ENCODE measurements at places on chromosomes 6 and 20. TPM values are rescaled to one million over a fixed set of nuclear protein-coding genes. Genes with fewer than 3 reads are reported as not detected.

The BTN3A1 gene
- 9.1 TPM for total RNA-seq

The WFDC10B gene
- 0.48 TPM for total RNA-seq

The TMEM74B gene
- 0.74 TPM for total RNA-seq

The KIF25 gene
- not detected for total RNA-seq

The PPP1R3G gene
- total RNA-seq, result 4.2 TPM

The HTR1E gene
- total RNA-seq, result not detected

The FAM184A gene
- total RNA-seq, result 4.5 TPM

The AFG1L gene
- 5.0 TPM for total RNA-seq

The TMEM244 gene
- not detected for total RNA-seq

GRCh38 chr6:120214088-120214499, 864.5 kb upstream of the MAN1A1 start:
- no peak for DNase-seq

DNA sequence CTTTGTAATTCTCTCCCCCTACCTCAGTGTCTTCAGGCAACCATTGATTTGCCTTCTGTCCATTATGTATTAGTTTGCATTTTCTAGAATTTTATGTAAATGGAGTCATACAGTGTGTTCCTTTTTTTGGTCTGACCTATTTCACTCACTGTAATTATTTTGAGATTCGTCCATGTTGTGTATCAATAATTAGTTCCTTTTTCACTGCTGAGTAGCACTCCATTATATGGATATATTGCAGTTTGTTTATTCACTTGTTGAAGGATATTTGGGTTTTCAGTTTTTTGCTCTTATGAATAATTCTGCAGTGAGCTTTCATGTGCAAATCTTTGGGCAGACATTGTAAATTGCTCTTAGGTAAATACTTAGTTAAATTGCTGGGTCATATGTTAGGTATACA, 97.1 kb downstream of the CTNNBL1 start:
- no peak for DNase-seq

- no peak for DNase-seq
Observed at GRCh38 chr6:75751443-75751842, 2.4 kb downstream of the MYO6 start.

DNA sequence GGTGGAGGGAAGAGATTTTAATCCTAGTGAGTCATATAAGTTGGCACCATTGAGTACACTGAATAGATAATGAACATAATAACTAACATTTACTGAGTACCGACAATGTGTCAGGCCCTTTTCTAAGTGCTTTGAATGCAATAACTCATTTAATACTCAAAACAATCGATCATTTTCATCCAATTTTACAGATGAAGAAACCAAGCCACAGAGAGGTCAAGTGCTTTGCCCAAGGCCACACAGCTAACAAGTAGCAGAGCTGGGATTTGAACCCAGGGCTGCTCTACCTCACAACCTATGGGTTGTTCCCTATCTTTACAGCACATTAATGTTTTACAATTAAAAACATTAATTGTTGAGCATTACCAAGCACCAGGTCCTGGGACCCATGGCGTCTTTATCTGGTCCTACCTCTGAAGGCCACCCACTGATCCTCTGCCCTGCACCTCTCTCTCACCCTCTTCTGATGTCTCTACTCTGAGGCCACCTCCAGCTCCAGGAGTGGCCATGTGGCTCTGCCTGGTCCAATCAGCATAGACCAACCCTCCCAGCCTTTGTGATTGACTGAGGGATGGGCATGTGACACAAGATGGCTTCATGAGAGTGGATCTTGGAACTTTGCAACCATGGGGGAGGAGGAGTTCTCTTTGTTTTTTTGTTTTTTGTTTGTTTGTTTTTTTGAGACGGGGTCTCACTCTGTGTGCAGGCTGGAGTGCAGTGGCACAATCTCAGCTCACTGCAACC, 83.9 kb downstream of the KCNB1 start:
- DNase-seq, result no peak

GRCh38 chr6:36823421-36824096, 15.7 kb downstream of the CPNE5 start:
- no peak for DNase-seq

DNA sequence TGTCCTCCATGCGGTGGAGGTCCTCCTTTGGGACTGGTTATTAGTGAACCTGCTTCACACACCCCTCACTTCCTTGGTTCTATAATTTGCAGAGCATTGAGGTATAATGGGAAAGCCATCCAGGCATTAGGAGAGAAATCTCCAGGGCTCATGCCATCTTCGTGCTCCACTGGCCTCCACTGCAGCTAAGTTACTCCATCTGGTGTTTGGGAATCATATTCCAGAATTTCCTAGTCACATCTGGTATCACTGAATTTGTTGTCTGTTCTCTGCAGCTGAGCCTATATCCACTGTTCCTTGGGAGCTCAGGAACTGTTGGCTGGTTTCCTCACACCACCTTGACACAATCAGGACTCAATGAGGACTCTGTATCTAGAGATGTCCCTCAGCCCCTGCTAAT, 173.0 kb upstream of the TSHZ2 start:
- no peak for DNase-seq

DNA sequence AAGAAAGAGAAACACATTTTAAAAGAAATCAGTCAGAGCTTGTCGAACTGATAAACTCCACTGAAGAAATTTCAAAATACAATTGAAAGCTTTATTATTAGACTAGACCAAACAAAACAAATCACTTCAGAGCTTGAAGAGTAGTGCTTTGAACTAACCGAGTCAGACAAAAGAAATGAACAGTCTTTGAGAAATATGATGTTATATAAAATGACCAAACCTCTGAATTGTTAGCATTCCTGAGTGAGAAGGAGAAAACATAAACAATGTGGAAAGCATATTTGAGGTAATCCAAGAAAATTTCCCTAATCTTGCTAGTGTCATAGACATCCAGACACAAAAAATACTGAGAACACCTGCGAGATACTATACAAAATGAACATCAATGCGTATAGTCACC, 13.2 kb upstream of the CST4 start:
- DNase-seq, result no peak

DNA sequence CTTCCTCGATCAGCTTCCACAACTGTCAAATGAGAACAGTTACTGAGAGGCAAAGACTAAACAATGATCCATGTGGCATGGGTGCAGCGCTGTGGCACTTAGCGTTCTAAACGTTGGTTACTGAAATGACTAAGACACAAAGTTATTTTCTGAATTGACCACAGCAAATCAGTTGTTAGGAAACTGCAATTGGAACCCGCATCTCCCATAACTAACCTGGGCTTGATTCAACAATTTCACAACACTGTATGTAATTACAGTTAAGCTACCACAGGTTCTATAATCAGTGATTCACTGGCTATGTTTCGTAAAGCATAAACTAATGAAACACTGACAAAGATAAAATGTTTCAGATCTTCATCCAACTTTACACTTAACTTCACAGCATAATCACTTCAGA, 12.5 kb downstream of the WDR27 start:
- DNase-seq, result no peak

GRCh38 chr6:169230322-169230665, 23.4 kb downstream of the THBS2 start:
- no peak for DNase-seq

GRCh38 chr20:63022501-63022900, 15.7 kb upstream of the BHLHE23 start:
- peak; percentile 70 for DNase-seq

- no peak for DNase-seq
Observed at GRCh38 chr20:32263398-32263954, 14.0 kb upstream of the KIF3B start.

GRCh38 chr6:72521684-72522083, 100.2 kb upstream of the KCNQ5 start:
- DNase-seq, result no peak

GRCh38 chr6:81843302-81843701, 90.8 kb upstream of the TENT5A start:
- DNase-seq, result no peak

GRCh38 chr20:57525328-57526086, 567 bp upstream of the CTCFL start:
- no peak for DNase-seq

DNA sequence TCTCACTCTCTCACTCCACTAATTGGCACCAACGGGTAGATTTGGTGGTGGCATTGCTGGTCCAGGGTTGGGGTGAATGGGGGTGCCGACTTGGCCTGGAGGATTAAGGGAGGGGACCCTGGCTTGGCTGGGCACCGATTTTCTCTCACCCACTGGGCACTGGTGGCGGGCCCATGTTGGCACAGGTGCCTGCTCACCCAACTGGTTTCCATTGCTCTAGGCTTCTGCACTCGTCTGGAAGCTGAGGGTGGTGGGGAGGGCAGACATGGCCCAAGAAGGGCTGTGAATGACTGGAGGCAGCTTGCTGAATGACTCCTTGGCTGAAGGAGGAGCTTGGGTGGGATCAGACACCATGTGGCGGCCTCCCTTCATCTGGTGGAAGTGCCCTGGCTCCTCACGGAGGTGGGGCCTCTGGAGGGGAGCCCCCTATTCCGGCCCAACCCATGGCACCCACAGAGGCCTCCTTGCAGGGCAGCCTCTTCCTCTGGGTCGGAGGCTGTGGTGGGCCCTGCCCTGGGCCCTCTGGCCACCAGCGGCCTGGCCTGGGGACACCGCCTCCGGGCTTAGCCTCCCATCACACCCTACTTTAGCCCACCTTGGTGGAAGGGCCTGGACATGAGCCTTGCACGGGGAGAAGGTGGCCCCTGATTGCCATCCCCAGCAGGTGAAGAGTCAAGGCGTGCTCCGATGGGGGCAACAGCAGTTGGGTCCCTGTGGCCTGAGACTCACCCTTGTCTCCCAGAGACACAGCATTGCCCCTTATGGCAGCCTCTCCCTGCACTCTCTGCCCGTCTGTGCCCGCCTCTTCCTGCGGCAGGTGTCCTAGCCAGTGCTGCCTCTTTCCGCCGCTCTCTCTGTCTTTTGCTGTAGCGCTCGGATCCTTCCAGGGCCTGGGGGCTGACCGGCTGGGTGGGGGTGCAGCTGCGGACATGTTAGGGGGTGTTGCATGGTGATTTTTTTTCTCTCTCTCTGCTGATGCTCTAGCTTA, 11.2 kb downstream of the VEGFA start:
- DNase-seq, result peak; percentile 77

GRCh38 chr20:39983183-39983582, 705.9 kb downstream of the MAFB start:
- no peak for DNase-seq

DNA sequence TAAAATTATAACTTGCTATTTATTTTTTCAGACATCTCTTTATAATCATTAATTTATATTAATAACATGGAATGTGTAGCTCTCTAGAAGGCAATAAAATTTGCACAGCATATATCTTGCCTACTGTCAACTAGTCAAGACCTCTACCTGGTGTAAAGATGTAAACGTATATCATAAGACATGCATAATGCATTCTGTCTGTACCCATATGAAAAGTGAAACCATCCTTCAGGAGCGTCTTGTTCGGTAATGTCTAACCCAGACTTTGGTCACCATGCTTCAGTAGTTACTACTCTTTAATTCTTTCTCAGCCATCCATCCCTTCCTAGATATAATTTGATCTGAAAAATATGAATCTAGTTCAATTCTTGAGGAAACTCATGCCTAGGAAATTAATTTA, 21.0 kb downstream of the CEP43 start:
- DNase-seq, result no peak

All from posterior vena cava (tissue), 2 donors.